ENCODE measurements at places on chromosomes 5 and 9. TPM values are rescaled to one million over a fixed set of nuclear protein-coding genes. Genes with fewer than 3 reads are reported as not detected.

FOXD4L5 gene
- total RNA-seq, result 0.61 TPM

NME5 gene
- 3.1 TPM for total RNA-seq

ZSWIM6 gene
- 7.4 TPM for total RNA-seq

ROPN1L gene
- 0.66 TPM for total RNA-seq

LEAP2 gene
- total RNA-seq, result 1.2 TPM

CDH12 gene
- not detected for total RNA-seq

FGF1 gene
- total RNA-seq, result not detected

FGF10 gene
- not detected for total RNA-seq

HTR4 gene
- total RNA-seq, result not detected

ZBTB26 gene
- 5.5 TPM for total RNA-seq

- H3K4me1 ChIP-seq, result no peaks in the 10 kb centered on the region
- no peaks in the 10 kb centered on the region for H3K36me3 ChIP-seq
- no peak for DNase-seq
- no peak overlapping the region for H3K4me3 ChIP-seq
Observed at GRCh38 chr5:172719211-172719610, 51.8 kb downstream of the DUSP1 start.

DNA sequence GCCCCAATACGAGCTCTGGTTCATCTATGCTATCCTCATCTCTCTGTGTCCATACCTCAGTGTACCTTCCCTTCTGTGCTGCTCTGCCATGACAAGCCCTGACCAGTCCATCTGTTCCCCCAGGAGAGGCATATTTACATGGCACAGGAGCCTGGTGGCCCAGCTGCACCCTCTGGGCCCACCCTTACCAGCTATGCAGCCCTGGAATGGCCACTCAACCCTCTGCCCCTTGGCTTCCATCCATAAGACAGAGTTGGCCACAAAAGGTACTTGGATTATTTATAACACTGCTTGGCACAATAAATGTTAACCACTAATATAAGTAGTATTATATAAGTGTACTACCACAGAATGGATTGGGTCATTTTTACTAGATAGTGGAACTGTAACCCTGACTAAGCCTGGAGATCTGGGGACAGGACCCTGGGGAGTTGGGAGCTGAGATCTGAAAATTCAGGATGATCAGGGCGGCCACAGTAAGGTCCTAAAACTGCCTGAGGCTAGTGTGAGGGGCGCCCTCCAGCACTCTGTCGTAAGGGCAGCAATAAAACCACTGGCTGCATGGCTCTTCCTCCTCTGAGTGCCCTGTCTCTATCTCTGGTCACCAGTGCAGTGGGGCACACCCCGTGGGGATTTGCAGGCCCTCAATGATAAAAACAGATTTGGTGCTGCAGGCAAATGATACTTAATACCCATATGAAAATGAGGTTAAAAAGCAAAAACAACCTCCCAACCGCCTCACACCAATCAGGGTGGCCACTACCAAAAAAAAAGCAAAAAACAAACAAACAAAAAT lies 65.8 kb downstream of the SEMA4D start:
- H3K4me3 ChIP-seq, result no peak overlapping the region
- no peaks in the 10 kb centered on the region for H3K36me3 ChIP-seq
- no peak overlapping the region for H3K27ac ChIP-seq
- no peaks in the 10 kb centered on the region for H3K27me3 ChIP-seq

GRCh38 chr9:111386386-111386785 lies 56.4 kb upstream of the OR2K2 start:
- DNase-seq, result no peak
- H3K36me3 ChIP-seq, result peaks cover 14% of the 10 kb centered on the region
- no peak overlapping the region for H3K4me3 ChIP-seq
- H3K27ac ChIP-seq, result no peak overlapping the region
- no peaks in the 10 kb centered on the region for H3K4me1 ChIP-seq

GRCh38 chr5:90682278-90682677 lies 123.7 kb downstream of the ADGRV1 start:
- no peaks in the 10 kb centered on the region for H3K4me1 ChIP-seq
- H3K36me3 ChIP-seq, result no peaks in the 10 kb centered on the region
- no peak overlapping the region for H3K4me3 ChIP-seq
- no peaks in the 10 kb centered on the region for H3K27me3 ChIP-seq
- DNase-seq, result no peak

GRCh38 chr5:91499943-91500531 lies 116.9 kb upstream of the ARRDC3 start:
- H3K4me3 ChIP-seq, result no peak overlapping the region
- peak; percentile 42 for DNase-seq
- no peaks in the 10 kb centered on the region for H3K4me1 ChIP-seq
- no peaks in the 10 kb centered on the region for H3K27me3 ChIP-seq

GRCh38 chr9:967436-967835 lies 9.0 kb upstream of the DMRT3 start:
- no peaks in the 10 kb centered on the region for H3K4me1 ChIP-seq
- H3K27me3 ChIP-seq, result peaks cover 20% of the 10 kb centered on the region
- no peak overlapping the region for H3K4me3 ChIP-seq
- no peak overlapping the region for H3K27ac ChIP-seq
- no peak for DNase-seq

GRCh38 chr9:133981958-133982681 lies 10.0 kb downstream of the VAV2 start:
- H3K36me3 ChIP-seq, result no peaks in the 10 kb centered on the region
- H3K4me1 ChIP-seq, result no peaks in the 10 kb centered on the region
- H3K27ac ChIP-seq, result no peak overlapping the region

- no peaks in the 10 kb centered on the region for H3K36me3 ChIP-seq
- no peak overlapping the region for H3K4me3 ChIP-seq
- no peaks in the 10 kb centered on the region for H3K4me1 ChIP-seq
- H3K27me3 ChIP-seq, result peaks cover 7% of the 10 kb centered on the region
- H3K27ac ChIP-seq, result no peak overlapping the region
- no peak for DNase-seq
Observed at GRCh38 chr9:106420511-106420944, 442.4 kb upstream of the ZNF462 start.

GRCh38 chr5:132437604-132438266 lies 52.8 kb downstream of the IRF1 start:
- H3K27ac ChIP-seq, result no peak overlapping the region
- H3K4me1 ChIP-seq, result 0 out of 2 replicates have a peak, but pooled peaks cover 4% of the 10 kb centered on the region
- no peak overlapping the region for H3K4me3 ChIP-seq

DNA sequence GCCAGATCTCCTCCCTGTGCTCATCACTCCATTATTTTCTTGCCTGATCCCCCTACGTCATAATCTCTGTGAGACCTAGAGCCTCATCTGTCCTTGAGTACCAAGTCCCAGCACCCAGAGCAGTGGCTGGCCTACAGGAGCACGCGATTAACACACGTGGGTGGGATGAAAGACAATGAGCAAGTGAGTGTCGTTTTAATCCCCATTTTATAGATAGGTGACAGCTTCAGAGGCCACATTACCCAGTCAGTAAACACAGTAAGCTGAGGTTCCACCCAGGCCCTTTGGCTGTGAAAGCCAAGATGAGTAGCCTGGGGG lies 17.3 kb downstream of the TRUB2 start:
- H3K27me3 ChIP-seq, result no peaks in the 10 kb centered on the region
- 0 out of 2 replicates have a peak overlapping the region, but pooled peaks have one; percentile 99 for H3K27ac ChIP-seq
- peaks cover 48% of the 10 kb centered on the region for H3K4me1 ChIP-seq
- no peak overlapping the region for H3K4me3 ChIP-seq
- no peak for DNase-seq

GRCh38 chr5:107474716-107475489 lies 195.8 kb downstream of the EFNA5 start:
- H3K27ac ChIP-seq, result no peak overlapping the region
- no peaks in the 10 kb centered on the region for H3K36me3 ChIP-seq
- peaks cover 5% of the 10 kb centered on the region for H3K4me1 ChIP-seq
- H3K4me3 ChIP-seq, result no peak overlapping the region

DNA sequence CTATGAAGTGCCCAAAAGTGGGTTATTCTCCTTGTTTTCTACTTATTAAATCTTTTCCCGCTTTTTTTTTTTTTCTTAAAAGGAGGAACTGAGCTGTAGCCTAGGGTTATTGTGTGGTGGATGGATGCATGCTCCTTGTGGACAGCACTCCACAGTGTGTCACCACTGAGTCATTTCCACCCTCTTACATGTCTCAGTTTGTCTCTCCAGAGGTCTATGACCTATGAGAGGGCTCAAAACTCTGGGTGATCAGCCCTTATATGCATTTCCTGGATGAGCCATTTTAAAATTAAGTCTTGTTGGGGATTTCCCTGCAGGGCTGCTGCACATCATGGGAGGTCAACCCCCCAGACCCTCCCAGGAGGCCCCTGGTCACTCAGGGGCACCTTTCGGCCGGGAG lies 102.2 kb upstream of the MOCS2 start:
- H3K4me1 ChIP-seq, result no peaks in the 10 kb centered on the region
- no peaks in the 10 kb centered on the region for H3K27me3 ChIP-seq
- no peak overlapping the region for H3K4me3 ChIP-seq

DNA sequence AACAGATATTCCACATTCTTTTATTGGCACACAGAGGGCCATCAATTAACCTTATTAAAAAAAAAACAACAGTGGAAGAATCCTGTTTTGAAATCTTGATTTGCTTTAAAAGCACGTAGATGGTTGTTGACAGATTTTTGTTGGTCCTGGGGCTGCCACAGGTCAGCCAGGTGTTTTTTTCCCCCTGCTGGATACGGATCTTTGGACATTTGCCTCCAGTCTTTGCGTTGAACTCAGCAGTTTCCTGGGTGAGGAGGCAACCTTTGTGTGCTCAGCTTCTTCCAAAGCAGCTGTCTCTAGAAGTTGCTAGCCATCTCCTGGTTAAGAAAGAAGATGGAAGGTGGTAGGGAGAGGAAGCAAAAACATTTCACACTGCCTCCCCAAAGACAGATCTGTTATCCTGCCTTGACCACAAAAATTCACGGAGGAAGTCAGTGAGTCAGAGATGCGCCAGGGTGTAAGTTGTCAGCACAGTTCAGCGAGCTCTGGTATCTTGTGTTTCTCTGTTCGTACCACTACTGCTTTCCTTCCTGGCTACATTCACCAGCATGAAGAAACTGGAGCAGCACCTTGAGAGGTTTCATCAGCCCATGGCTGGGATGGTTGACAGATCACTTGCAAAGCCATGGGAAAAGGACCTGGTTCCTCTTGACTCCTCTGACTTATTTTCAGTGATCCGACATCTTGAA lies 207.3 kb downstream of the ARHGAP26 start:
- H3K4me3 ChIP-seq, result no peak overlapping the region
- no peaks in the 10 kb centered on the region for H3K27me3 ChIP-seq
- peak overlapping the region; percentile 56 for H3K27ac ChIP-seq
- H3K36me3 ChIP-seq, result no peaks in the 10 kb centered on the region
- DNase-seq, result no peak

GRCh38 chr5:124740991-124741583 lies 5.4 kb downstream of the ZNF608 start:
- peak overlapping the region; percentile 79 for H3K27ac ChIP-seq
- H3K36me3 ChIP-seq, result no peaks in the 10 kb centered on the region
- peaks cover 65% of the 10 kb centered on the region for H3K4me1 ChIP-seq
- H3K27me3 ChIP-seq, result no peaks in the 10 kb centered on the region
- DNase-seq, result no peak

GRCh38 chr5:8683496-8683895 lies 814.5 kb downstream of the MTRR start:
- DNase-seq, result no peak
- H3K27me3 ChIP-seq, result no peaks in the 10 kb centered on the region
- H3K27ac ChIP-seq, result no peak overlapping the region
- H3K36me3 ChIP-seq, result no peaks in the 10 kb centered on the region
- H3K4me3 ChIP-seq, result no peak overlapping the region

DNA sequence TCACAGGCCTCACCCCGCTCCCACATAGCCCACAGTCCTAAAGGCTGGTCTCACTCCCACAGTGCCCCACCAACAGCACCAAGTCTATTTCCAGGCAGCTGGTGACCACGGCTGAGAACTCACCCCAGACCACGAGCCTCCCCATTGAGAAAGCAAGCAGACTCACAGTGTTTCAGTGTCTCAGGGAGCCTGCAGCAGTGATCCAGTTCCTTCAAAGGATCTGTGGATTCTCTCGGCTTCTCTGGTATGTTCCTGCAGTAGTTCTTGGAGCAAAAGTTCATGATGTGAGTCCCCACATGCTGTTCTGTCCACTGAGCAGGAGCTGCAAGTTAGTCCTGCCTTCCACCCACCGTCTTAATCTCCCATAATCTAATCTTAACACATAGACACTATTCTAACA lies 185.3 kb upstream of the CDH6 start:
- no peaks in the 10 kb centered on the region for H3K36me3 ChIP-seq
- H3K4me1 ChIP-seq, result no peaks in the 10 kb centered on the region
- no peak overlapping the region for H3K27ac ChIP-seq
- H3K27me3 ChIP-seq, result no peaks in the 10 kb centered on the region
- no peak overlapping the region for H3K4me3 ChIP-seq
- DNase-seq, result no peak

GRCh38 chr5:105903069-105903468 lies 1767.7 kb downstream of the EFNA5 start:
- no peaks in the 10 kb centered on the region for H3K27me3 ChIP-seq
- no peak overlapping the region for H3K27ac ChIP-seq
- DNase-seq, result no peak
- H3K36me3 ChIP-seq, result no peaks in the 10 kb centered on the region
- no peak overlapping the region for H3K4me3 ChIP-seq

- no peaks in the 10 kb centered on the region for H3K4me1 ChIP-seq
- H3K36me3 ChIP-seq, result peaks cover 8% of the 10 kb centered on the region
- H3K27ac ChIP-seq, result no peak overlapping the region
- no peaks in the 10 kb centered on the region for H3K27me3 ChIP-seq
Observed at GRCh38 chr5:78483809-78484521, 123.5 kb downstream of the SCAMP1 start.

DNA sequence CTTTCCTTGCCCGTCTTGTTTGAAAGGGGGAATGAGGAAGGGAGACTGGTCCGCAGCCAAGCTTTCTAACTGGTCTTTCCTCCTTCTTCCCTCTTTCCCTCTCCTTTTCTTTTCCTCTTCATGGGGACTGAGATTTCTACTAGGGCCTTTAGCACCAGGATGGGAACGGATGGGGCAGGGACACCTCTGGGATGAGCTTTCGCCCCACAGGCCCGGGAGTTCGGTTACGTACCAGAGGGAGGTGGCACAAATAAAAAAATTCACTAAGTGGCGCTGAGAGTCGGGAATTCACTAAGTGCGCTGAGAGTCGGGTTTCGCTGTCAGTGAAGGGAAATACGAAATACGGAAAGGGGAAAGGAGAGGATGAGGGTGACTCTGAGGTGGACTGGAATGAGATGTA lies 21.6 kb downstream of the BTNL9 start:
- H3K27ac ChIP-seq, result no peak overlapping the region
- no peaks in the 10 kb centered on the region for H3K4me1 ChIP-seq
- no peaks in the 10 kb centered on the region for H3K36me3 ChIP-seq
- DNase-seq, result no peak
- H3K4me3 ChIP-seq, result no peak overlapping the region

Data from HCT116 (cell line).